ENCODE measurements at places on chromosomes 13 and 19. TPM values are rescaled to one million over a fixed set of nuclear protein-coding genes. Genes with fewer than 3 reads are reported as not detected.

DNA sequence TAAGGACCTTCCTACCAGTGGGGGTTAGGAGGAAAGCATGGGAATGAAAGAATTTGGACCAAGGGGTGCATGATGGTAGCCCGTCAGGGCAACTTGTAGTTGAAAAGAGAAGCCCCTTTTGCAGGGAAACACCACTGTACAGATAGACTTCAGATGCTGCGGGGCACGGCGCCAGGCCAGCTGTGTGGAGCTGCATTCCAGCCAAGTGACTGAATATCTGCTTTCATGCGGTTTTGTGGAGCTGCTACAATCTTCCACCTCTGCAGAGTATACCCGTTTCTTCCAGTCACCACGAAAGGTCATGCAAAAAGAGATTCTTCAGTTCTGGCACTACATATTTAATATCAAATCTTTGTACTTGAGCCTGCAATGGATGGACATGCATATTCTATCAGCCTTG is 104.7 kb downstream of the RGCC start:
- H3K36me3 ChIP-seq = peaks cover 4% of the 10 kb centered on the region
- peak overlapping the region; percentile 67 for H3K27ac ChIP-seq
- DNase-seq = no peak
- no peaks in the 10 kb centered on the region for H3K27me3 ChIP-seq
- no peak overlapping the region for H3K4me3 ChIP-seq

DNA sequence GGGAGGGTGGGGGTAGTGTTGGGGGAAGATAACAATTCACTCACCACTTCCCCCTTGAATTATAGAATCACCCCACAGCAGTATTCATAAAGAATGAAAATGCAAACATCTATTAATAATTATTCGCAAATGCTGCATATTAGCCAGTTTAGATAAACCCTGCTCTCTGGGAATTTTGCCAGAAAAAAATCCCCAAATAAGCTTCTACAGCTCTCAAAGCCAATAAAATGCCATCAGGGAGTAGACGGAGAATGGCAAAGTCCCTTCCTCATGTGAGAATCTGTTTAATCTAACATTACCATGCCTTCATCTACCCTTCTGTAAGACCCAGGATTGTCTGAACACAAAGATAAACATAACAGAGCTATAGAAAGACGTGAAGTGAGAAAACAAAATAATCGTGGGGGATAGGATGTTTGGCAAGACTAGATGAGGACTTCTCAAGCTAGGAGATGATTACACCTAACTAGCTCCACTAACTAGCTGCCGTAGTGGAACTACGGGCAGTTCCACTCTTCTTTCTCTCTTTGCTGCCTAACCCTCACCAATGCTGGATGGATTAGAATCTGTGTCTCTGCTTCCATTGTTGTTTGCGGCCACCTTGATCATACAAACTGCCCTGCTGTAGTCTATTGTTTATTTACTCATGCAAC is 32.4 kb upstream of the CACNA1A start:
- H3K4me3 ChIP-seq = no peak overlapping the region
- H3K4me1 ChIP-seq = no peaks in the 10 kb centered on the region
- DNase-seq = no peak
- H3K36me3 ChIP-seq = no peaks in the 10 kb centered on the region

DNA sequence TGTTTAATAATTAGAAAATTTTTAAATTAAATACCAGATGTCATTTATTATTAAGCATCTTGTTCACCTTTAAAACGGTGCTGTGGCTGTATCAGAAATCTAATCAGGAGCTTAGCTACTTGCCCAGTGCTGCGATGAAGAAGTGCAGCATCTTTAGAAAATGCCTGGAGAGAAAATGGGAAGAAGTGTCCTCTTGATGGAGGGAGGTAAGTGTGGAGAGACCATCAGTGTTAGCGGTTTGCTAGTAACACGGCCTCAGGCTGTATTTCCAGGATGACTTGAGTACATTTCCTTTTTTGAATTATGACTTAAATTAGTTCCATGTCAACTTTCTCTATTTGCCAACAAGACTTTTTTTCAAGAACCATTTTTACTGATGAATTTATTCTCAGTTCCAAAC is 74.1 kb downstream of the SHISA2 start:
- no peak for DNase-seq
- no peak overlapping the region for H3K27ac ChIP-seq
- no peaks in the 10 kb centered on the region for H3K27me3 ChIP-seq
- H3K36me3 ChIP-seq = no peaks in the 10 kb centered on the region
- H3K4me3 ChIP-seq = no peak overlapping the region

Gene CLDND2
- 1.8 TPM for total RNA-seq

Gene STOML3
- not detected for total RNA-seq

Gene SYNGR4
- total RNA-seq = not detected

Gene ZSCAN1
- 0.57 TPM for total RNA-seq

Gene UGGT2
- 33.6 TPM for total RNA-seq

Gene VSTM2B
- not detected for total RNA-seq

Gene PIK3R2
- total RNA-seq = 67.2 TPM

All from osteocyte (in vitro differentiated cells).